ENCODE measurements at places on chromosomes 5 and 9. TPM values are rescaled to one million over a fixed set of nuclear protein-coding genes. Genes with fewer than 3 reads are reported as not detected.

Gene PCDHB16
- total RNA-seq = 0.05 TPM

Gene ENHO
- total RNA-seq = 2.0 TPM

Gene RANBP3L
- not detected for total RNA-seq

Gene DDX4
- not detected for total RNA-seq

Gene CAVIN4
- total RNA-seq = 0.44 TPM

Gene WNT8A
- not detected for total RNA-seq

Gene TRIM41
- total RNA-seq = 29.0 TPM

Gene GKAP1
- total RNA-seq = 4.3 TPM

Gene AIF1L
- 1.7 TPM for total RNA-seq

Gene TOR4A
- 28.3 TPM for total RNA-seq

Gene FAM221B
- total RNA-seq = not detected

Gene CETN3
- 24.5 TPM for total RNA-seq

Gene PTPN3
- total RNA-seq = 16.0 TPM

Gene PCDHB8
- 0.32 TPM for total RNA-seq

Gene NOXA1
- 1.9 TPM for total RNA-seq

Gene IL9
- not detected for total RNA-seq

Gene PMPCA
- total RNA-seq = 88.2 TPM

Gene GALNT12
- total RNA-seq = 4.3 TPM

Gene SLC36A3
- not detected for total RNA-seq

Gene IFNE
- 1.7 TPM for total RNA-seq

Gene LIX1
- total RNA-seq = not detected

Gene PCDHA9
- not detected for total RNA-seq

Gene UGT3A1
- total RNA-seq = not detected

Gene PCDHGC4
- total RNA-seq = not detected

Gene TMEM174
- not detected for total RNA-seq

Gene INSL6
- not detected for total RNA-seq

Gene SPINK6
- total RNA-seq = 0.49 TPM

Gene FBP2
- not detected for total RNA-seq

Gene HTR1A
- total RNA-seq = not detected

Gene SPACA9
- total RNA-seq = 4.9 TPM

Gene PCDHGA10
- not detected for total RNA-seq

Gene ENG
- 0.13 TPM for total RNA-seq

Gene NPDC1
- 81.3 TPM for total RNA-seq

Gene TBC1D13
- 20.8 TPM for total RNA-seq

Gene TMED9
- 293 TPM for total RNA-seq

Gene GGTA1
- total RNA-seq = not detected

Gene PPP1R26
- total RNA-seq = 19.3 TPM

Gene ADAMTS19
- not detected for total RNA-seq

Gene SPINK7
- total RNA-seq = not detected

Gene LRRC19
- not detected for total RNA-seq

Gene EIF4EBP3
- 1.5 TPM for total RNA-seq

Gene VCAN
- total RNA-seq = 12.7 TPM

Gene INSL4
- total RNA-seq = 16.7 TPM

Gene CDC20B
- 0.09 TPM for total RNA-seq

Gene CCDC180
- total RNA-seq = 0.94 TPM

Gene SPATA31C1
- not detected for total RNA-seq

Gene CNTNAP3B
- 16.8 TPM for total RNA-seq

Gene GFPT2
- total RNA-seq = 77.2 TPM

Gene HRCT1
- total RNA-seq = 0.32 TPM

Gene PCDHGB2
- total RNA-seq = 0.13 TPM

Gene CORO2A
- total RNA-seq = 1.2 TPM

Gene ZCCHC10
- 33.9 TPM for total RNA-seq

Gene SIT1
- not detected for total RNA-seq
